ENCODE measurements at places on chromosomes 4 and X.

DNA sequence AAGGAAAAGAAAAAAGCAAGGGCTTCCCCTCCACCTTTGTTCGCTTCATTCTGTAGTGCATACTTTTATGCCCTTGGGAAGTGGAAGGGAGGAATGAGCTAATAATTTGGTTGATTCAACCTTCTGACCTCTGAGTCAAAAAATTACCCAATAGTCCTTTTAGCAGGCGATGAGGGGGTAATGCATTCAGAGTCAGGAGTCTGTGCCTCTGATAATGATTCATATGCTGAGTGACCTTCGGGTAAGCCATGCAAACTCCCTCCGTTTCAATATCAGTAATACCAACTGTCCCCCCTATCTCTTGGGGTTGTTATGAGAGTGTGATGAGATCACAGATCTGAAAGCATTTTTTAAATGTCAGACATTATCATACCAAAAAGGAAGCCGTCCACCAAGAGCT lies 41.6 kb upstream of the ACSL4 start:
- no peak for DNase-seq

DNA sequence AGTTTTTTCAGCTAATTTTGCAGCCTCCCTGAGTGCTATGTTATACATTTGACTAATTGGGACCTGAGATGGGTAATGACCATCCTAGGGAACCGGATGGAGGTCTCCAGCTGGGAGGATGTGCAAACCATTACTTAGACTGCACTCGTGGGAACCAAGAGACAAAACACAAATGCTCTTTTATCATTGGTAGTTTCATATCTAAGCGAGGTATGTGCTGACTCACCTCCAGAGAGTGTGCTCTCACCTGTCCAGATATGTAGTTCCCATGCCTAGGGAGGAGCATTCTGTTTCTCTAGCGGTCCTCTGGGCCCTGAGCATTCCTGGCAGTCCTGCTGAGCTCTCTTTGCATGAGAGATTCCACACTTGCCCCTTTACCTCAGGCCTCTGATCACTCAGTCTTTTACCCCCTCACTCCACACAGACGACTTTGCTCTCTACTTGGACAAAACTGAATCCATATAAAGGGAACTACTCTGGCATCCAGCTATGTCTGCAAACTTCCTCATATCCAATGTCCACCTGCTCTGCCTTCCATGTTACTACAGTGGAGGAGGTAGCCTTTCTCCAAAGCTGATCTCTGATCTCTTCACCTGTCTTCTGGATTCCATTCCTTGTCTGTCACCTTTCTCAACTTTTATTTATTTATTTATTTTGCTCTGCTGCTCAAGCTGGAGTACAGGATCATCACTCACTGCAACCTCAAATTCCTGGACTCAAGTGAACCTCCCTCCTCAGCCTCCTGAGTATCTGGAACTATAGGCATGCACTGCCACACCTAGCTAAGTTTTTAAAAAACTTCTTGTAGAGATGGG lies 88.4 kb downstream of the LRP2BP start:
- DNase-seq, result peak; percentile 45

- no peak for DNase-seq
Measured at GRCh38 chr4:158535130-158535614, 13.5 kb downstream of the RXFP1 start.

DNA sequence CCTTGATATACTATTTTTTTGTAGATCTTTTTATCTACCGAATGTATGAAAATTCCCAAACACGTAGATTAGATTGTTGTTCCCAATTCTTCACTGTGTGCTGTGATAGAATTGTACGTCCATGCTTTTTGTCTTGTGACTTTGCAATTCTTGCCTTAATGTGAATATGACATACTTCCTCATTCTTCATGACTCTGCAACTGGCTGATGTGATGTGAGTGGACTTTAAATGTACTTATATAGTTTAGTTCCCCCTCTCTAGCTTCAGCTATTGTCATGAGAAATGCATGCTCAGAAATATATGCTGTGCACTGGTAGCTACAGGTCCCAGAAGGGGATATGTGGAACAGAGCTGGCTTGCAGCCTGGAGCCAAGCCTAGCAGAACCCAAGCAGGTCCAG lies 89.4 kb downstream of the FTHL17 start:
- no peak for DNase-seq

- DNase-seq, result no peak
Measured at GRCh38 chr4:172708184-172708583, 460.4 kb upstream of the GALNT7 start.

DNA sequence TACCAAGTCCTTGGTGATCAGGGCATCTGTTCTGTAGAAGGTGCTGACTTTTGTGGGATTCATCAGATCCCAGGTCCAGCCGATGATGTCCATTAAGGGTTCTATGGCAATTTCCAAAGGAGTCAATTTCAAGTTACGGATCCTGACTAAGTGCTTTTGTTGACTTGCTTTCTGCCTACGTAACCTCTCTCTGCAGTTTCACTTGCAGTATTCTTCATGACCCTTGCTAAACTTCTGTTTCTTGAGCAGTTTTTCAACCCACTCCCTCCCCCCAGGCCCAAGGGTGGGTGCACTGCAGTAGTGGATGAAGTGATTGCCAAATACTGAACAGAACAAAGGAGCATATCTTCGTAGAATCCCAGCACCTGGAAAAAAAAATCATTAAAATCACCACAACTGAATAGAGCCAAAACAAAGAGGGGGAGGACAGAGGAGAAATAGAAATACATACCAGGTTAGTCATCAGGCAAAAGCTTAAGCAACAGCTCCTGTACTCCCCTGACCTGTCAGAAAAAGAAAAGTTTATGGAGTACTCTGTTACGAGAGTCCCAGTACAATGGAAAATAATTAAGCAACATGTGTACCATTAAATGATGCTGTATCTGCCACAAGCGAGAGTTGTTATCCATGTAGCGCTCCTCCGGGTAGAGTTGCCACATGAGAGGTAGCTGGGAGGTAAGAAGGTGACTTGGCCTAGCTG lies 5.8 kb downstream of the CMC4 start:
- no peak for DNase-seq

DNA sequence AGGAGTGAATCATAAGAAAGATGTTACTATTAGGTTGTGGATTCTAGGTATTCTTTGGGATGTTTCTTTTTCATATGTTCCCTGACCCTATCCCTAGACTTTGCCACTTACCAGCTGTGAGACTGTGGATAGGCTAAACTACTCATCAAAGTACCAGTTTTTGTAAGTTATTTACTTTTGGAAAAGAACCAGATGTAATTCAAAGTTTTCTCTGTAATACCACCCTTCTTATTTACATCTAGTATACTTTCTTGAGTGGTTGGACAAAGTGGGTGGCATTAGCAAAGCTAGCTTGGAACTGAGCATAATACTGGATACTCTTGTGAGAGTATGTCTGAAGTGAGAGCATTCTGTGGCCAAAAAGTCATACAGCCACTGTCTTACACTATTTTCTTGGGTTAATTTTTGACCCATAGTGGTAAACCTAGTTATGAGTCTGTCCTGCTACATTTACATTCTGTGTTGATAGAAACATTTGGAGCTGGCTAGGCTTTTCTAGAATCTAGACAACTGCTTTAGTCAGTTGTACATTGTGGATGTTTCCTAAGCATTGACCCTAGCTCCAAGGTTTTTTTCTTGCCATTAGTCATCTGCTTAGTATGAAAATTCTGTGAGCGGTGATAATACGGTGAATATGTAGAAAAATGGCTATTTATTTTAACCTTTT lies 41.7 kb downstream of the KDM6A start:
- no peak for DNase-seq

DNA sequence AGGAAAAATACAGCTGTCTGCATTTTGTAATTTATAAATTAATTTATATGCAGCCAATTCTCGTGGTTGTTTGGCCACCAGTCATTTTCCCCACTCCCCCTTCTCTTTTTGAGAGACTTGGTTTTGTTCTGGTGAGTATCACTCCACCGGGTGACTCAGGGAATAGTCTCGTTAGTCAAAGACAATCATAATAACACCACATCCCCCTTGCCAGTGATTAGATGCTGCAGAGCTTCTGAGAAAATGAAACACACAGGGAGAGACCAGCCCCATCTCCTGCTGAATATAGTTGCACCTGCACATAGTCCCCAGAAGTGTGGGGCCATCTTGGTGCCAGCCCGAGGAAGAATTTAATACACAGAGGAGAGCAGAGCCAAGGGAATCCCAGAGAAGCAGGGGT lies 8.0 kb upstream of the FNIP2 start:
- DNase-seq, result no peak

DNA sequence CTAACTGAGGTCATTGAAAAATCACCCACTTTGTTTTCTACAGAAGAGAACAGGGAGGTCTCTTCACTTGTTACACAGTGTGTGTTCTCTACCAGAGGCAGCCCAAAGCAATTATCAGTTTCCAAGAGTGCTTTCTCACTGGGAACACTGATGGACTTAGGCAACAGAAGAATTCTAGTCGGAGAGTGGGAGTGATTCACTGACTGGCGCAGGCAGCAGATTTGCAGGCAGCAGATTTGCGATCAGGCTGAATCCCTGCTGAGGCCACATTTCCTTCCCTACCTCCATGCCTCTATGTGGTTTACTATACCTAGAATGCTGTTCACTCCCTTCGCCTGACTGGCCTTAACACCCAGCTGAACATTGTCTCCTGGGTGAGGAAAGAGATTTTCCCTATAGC lies 6.6 kb downstream of the OCIAD2 start:
- no peak for DNase-seq

DNA sequence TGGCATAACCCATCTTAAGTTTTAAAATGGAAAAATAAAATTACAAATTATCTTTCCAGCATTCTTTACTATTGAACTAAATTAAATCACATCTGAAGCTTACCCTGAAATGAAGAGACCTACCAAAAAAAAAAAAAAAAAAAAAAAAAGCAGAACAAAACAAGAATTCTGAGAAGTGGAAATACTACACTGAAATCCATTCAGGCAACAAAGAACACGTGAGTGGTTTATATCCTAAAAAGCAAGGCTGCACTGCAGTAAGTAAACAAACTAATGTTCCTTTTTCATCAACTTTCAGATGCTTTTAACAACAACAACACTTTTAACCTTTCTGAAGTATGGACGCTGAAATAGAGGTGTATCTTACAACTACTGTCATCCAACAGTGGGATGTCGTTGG lies 7.5 kb downstream of the FRYL start:
- DNase-seq, result no peak

DNA sequence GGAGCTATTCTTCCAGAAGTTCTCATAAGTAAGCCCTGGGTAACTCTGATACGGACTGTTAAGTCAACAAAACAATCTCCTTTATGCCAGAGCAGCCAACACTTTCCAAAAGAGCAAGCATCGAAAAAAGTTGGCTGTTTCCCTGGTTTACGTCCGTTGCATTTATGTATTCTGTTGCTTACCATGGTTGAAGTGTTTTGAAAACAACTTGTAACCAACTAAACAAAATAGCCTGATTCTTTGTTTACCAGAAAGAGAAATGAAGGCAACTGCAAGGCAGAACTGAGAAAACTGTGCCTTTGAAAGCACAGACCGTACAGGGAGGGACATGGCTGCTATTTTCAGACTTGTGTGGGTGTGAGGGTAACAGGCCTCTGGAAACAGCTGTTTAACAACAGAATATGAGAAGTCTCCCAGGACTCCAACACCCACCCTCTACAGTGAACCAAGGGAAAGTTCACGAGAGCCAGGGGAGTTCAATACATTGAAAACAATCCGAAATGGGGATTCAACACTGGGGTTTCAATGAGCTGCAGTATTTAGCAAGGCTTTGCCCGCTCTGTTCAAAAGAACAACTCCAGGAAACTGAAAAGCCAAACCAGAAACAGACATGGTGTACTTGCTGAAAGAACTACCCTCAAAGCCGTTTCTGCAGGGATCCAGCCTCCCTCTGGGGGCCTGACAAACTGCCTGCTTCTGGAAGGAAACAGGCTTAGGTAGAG lies 95.8 kb upstream of the EGFL6 start:
- DNase-seq, result peak; percentile 59

GRCh38 chr4:16449406-16449805 lies 223.1 kb upstream of the TAPT1 start:
- no peak for DNase-seq

Measured in CD4-positive, CD25-positive, alpha-beta regulatory T cell (primary cell).